ENCODE measurements at places on chromosomes 3 and 15. TPM values are rescaled to one million over a fixed set of nuclear protein-coding genes. Genes with fewer than 3 reads are reported as not detected.

Gene ADGRG7
- total RNA-seq = not detected

Gene NR2E3
- not detected for total RNA-seq

Gene WDR93
- total RNA-seq = not detected

Gene CCDC13
- 0.74 TPM for total RNA-seq

Gene TRMT10C
- total RNA-seq = 64.7 TPM

Gene AADACL2
- not detected for total RNA-seq

Gene GREM1
- 35.3 TPM for total RNA-seq

Gene SERINC4
- 0.11 TPM for total RNA-seq

GRCh38 chr3:153574445-153574844 lies 412.4 kb downstream of the RAP2B start:
- DNase-seq = no peak

GRCh38 chr3:28134792-28135375 lies 106.5 kb upstream of the CMC1 start:
- no peak for DNase-seq

DNA sequence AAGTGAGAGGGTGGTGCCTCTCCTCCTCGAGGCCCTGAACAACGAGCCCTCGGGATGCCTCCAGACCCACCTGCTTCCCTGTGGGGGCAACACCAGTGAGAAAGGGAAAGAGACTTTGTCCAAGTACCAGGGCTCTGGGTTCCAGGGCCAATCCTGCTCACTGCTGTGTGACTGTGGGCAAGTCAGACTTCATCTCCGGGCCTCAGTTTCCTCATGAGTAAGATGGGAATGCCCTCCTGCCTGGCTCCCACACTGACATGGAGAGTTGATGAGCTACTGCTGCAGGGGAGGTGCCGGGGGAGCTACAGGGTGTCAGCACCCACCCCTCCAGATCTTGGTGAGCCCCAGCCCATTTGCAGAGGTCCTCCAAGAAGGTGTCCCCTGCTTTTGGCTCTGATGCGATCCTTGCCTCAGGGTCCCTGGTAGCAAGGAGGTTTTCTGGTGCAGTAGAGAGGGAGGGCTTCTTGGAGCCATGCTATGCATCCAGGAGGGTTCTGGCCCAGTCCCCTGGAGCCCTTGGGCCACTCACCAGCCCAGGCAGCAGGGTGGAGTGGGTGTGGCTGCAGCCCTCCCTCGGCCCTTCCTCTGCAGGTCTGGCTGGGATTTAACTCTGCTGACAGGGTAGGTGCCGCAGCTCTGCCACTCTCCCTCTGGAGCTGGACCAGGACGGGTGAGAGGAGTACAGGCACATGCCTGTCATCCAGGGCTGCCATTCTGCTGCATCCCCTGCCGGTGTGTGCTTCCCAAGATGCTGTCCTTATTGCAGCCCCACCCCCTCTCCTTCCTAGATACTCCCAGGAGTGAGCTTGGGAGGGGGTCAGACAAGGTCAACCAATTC lies 26.9 kb downstream of the LOXL1 start:
- DNase-seq = no peak

GRCh38 chr3:186933816-186934215 lies 3.5 kb downstream of the ST6GAL1 start:
- DNase-seq = no peak

DNA sequence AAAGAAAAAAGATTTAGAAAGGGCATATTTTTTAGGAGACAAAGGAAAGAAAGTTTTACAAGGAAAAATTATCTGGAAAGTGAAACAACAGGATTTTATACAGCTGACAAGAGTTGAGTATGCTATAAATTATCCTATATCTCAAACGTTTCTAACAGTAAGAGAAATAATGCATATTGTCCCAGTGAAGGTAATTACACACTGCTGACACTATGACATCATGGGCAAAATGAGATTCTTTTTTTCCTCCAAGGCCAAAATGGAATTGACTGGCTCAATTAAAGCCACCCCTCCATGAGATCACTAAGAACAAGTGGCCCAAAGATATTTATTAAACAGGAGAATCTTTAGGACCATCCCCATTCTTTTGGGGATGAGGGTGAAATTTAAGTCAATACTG lies 72.0 kb upstream of the CDIN1 start:
- DNase-seq = no peak

DNA sequence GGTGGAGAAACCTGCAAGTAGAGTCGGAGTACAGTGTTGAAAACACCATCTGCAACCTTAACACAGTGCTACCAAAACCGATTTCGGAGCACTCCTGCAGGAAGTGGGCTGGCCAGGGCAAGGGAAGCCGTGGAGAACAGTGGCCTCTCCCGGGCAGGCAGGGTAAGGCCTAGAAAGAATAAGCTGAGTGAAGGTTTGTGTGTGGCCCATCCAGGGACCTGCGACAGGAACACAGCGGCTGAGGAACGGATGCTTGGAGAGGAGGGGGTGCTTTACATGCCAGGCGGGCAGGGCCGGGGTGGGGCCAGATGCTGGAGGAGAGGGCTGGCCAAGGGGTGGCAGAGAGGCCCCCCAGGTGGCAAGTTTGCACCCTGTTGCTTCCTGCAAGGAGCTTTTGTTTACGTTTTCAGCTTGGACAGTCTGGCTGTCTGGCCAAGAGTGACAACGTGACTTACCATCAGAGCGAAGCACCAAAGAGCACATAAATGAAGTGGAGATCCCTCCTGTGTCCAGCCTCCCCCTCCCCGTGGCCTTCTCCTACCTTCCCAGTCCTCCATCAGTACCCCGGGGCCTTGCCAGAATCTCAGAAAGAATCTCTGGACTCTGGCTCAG lies 156.5 kb downstream of the PGPEP1L start:
- peak; percentile 78 for DNase-seq

GRCh38 chr15:31270767-31271166 lies 55.9 kb upstream of the KLF13 start:
- no peak for DNase-seq

- peak; percentile 94 for DNase-seq
Observed at GRCh38 chr3:151086484-151087456, 1.3 kb downstream of the MED12L start.

GRCh38 chr3:15758295-15758694 lies 39.5 kb downstream of the ANKRD28 start:
- no peak for DNase-seq

DNA sequence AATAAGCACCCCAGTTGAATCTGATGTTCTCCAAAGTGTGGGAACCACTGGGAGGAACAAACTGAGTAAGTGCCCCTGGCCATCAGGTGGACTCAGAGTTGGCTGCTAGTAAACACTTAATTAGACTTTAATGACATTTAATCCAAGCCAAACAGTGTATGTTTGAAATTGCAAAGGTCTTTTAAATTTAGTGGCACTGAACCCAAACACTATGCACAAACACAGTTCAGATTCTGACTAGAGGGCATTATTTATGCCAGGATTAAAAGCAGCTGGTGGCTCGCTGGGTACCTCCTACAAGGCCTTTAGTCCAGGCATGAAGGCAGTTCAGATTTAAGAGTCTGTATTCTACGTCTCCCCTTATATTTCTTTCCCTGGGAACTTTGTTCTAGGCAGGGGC lies 264.8 kb downstream of the CLSTN2 start:
- no peak for DNase-seq

DNA sequence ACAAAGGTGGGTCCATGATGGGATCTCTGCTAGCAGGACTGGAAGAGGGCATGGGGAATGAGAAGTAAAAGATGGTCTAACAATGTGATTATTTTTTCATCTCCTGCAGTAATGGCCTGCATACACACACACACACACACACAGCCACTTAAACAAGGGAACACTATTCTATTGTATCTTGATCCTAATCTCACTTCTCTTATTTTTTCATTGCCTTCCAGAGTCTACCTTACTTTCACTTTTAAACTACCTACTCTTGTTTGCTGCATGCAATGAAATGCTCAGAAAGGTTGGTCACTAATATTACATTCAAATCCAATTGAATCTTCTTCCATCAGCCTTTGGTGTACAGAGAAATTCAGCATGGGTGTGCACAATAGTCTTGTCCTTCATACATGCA lies 853.8 kb downstream of the IGSF11 start:
- no peak for DNase-seq

GRCh38 chr3:21889166-21889565 lies 138.2 kb upstream of the ZNF385D start:
- no peak for DNase-seq

DNA sequence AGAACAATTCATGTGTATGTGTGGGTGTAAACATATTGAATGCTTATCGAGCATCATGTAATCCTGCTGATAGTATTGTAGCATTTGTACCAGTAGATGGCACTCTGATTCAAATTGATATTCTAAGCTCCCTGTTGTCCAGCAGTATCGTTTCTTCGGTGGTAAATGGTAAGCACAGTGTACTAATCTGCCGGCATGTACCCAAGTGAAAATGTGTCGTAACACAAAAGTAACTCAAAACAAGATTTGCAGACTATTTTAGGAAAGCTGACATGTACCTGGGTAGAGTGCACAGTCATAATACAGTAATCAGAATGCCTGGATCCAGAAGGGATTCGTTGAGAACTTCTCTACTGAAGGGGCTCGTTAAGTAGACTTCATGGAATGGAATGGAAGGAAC lies 31.7 kb upstream of the MNS1 start:
- DNase-seq = peak; percentile 38

DNA sequence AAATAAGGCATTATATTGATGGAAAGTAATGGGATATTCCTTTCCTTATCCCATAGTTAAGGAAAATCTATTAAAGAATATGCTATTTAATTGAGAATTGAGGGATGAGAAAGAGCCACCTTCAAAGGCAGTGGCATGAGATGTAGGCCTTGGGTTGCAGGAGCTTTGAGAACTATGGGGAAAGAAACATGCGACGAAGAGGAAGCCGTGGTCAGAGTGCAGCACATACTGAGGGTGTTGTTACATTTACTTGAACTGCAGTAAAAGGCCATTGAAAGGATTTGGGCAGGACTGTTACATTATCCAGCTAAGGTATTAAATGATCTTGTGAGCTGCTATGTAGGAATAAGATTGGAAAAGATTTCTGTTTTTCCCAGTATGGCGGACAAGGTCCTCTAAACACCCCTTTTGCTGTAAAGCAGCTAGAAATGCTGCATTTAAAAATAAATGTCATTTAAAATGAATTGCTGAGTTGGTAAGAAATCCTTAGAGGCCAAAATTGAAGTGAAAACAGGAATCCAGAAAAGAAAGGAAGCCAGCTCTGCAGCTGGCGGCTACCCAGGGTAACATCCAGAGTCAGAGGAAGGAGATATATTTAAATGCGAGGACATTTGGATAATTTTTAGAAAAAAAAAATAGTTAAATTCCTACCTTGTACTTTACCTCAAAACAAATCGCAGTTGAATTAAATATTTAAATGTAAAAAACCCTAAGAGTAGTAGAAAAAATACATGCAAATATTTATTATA lies 61.7 kb downstream of the IL1RAP start:
- no peak for DNase-seq

GRCh38 chr3:16906682-16907081 lies 21.9 kb downstream of the PLCL2 start:
- DNase-seq = peak; percentile 31

DNA sequence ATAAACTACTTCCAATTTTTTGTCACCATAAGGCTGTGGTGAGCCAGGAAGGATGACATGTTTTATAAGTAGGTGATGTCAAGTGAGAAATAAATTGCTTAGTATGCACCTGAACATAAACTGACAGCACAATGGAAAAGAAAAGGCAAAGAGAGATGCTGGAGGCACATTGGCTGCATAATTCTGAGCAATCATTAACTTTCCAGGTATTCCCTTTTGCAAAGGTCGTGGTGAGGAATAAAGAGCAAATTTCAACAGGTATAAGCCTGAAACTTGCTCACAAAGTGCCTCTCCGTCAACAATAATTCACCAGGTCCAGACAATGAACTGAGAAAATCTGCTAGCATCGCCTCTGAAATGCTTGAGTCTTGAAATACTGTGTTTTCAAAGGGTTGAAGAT lies 48.2 kb downstream of the ITGB5 start:
- no peak for DNase-seq

Data from Daoy (cell line).